ENCODE measurements at places on chromosomes 13 and 19. TPM values are rescaled to one million over a fixed set of nuclear protein-coding genes. Genes with fewer than 3 reads are reported as not detected.

Gene NLRP9
- not detected for total RNA-seq

Gene EPSTI1
- total RNA-seq: 3.8 TPM

Gene S1PR2
- total RNA-seq: 8.4 TPM

Gene METTL21C
- total RNA-seq: not detected

Gene HCST
- total RNA-seq: 6.3 TPM
